ENCODE measurements at places on chromosomes 2 and 18.

DNA sequence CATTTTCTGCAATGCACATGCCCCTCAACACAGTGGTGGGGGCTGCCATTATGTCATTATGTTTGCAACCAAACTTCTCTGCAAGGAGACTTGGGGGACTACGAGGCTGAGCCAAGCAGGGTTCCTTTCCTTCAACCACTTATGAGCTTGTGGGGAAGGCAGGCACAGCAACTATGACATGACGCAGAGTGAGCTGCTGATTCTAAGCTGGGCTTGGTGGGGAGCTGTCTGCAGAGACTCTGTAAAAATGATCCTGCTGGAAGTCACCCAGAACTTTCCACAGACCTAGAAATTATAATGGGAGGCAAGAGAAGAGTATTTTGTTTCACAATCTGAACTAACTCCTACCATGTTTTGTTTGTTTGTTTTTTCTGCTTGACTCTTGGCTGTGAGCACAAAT is 55.6 kb downstream of the INPP5D start:
- peak; percentile 35 for DNase-seq

DNA sequence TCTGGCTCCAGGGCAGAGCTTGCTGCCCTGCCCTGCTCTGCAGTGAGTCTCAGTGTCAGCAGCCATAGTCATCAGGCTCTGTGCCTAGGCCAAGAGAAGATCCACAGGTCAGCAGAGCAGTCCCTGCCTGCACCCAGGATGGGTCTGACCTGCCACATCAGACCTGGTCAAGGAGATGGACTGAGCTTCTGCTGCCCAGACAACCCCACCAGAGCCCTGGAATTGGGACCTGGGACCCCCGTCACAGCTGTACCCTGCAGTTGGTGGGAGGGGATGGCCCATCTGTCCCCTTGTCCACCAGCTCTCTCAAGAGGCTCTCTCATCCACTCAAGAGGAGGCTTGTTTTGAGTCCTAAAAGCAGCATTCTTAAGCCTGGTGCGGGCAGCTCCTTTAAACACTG is 142.6 kb downstream of the TFCP2L1 start:
- no peak for DNase-seq

DNA sequence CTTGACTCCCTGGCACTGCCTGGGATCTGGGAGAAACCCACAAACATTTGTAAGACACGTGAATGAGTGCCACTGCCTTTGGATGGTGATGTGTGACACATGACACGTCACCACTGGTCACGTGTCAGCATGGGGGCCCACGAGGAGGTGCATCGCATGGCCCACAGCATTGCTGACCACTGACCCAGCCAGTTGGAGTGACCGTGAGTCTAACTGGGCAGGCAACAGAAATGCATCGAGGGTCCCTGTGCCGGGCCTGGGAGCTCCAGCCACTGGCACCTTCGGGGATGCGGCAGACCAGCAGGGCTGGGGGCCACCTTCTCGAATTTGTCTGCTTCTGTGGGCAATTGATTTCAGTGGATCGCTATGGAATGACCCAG is 121.9 kb upstream of the HDAC4 start:
- no peak for DNase-seq

DNA sequence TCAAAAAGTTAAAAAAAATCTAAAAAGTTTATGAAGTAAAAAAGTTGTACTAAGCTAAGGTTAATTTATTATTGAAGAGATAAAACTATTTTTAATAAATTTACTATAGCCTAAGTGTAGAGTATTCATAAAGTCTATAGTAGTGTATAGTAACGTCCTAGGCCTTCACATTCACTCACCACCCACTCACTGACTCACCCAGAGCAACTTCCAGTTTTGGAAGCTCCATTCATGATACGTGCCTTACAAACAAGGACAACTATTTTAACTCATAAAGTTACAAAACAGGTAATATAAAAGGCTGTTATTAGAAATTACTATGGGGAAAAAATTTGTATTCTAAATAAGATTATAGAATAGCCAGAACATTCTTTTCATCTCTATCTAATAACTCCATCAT is 158.9 kb upstream of the FN1 start:
- no peak for DNase-seq

GRCh38 chr18:41655074-41655473 is 300.0 kb upstream of the PIK3C3 start:
- DNase-seq: no peak

DNA sequence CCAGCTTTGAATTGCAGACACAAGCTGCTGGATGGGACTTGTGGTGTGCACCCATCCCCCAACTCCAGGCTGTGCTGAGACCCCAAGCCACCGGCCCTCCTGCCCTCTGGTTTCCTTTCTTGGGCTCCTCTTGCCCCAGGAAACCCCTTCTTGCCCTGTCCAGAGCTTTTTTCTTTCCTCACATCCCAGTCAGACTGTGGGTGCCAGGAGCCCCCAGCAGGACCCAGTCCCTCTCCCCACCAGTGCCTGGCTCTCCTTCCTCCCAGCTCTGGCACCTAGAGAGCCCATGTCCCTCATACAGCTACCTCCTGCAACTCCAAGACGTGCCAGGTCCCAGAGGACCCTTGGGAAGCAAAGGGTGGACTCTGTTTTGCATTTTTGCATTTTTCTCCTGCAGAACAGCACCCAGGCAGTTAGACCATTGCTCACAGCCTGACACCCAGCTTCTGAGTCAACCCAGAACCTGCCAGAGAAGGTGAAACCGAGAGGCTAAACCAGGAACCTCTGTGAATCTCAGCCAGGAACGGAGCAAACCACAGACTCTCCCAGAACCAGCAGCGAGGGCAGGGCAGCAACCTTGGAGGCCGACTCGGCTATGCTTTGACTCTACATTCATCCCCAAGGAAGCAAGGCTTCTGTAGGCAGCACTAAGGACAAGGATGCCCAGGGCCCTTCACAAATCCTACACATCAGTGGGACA is 221.1 kb downstream of the ANAPC1 start:
- DNase-seq: no peak

DNA sequence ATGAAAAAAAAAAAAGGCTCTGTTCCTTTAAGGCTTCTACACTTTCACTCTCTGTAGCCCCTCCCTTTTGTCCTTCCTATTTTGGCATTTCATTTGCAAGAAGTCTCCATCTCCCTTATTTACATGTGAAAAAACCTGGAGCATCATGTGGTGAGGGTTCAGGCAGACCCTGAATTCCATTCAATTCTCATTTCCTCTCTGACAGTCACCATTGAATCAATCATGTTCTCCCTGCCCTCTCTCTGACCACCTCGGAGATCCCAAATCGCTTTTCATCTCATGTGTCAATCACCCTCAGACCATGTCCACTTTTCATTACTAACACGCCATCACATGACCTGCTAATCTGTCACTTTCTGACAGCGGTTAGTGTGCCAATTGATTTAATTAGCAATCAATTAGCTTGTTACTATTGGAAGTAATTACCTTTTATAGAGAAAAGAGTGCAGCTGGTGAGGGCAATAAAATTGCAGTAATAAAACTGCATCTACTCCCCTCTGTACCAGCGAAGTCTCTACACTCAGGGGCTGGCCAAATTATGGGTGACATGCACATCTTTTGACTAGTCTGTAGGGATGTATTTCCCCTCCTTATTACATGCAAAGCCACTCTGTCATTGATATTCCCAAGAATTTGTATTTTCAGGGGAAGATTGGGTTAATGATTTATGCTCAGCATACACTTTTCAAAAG is 317.4 kb downstream of the EN1 start:
- DNase-seq: no peak
